Lung (tissue), 17 donors: ENCODE measurements at places on chromosomes 16 and 17. TPM values are rescaled to one million over a fixed set of nuclear protein-coding genes. Genes with fewer than 3 reads are reported as not detected.

DNA sequence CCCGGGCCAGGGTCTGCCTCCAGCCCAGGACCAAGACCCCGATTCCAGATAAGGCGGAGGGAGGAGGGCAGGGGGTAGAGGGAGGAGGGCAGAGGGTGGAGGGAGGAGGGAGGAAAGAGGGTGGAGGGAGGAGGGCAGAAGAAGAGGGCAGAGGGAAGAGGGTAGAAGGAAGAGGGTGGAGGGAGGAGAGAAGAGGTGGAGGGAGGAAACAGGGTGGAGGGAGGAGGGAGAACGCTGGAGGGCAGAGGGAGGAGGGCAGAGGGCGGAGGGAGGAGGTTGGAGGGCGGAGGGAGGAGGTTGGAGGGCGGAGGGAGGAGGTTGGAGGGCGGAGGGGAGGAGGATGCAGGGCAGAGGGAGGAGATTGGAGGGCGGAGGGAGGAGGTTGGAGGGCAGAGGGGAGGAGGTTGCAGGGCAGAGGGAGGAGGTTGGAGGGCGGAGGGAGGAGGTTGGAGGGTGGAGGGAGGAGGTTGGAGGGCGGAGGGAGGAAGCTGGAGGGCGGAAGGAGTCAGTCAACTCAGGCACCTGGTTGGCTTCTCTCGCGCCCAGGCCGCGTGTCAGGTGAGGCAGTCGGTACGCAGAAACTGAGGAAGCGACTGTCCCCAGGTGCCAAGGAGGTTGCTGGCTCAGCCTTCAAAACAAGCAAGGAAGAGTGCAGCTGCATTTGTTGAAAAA lies 65.2 kb downstream of the KLHDC4 start:
- H3K27ac ChIP-seq, result no peak overlapping the region
- no peaks in the 10 kb centered on the region for H3K36me3 ChIP-seq
- H3K4me3 ChIP-seq, result no peak overlapping the region

Gene ALDH3A1
- total RNA-seq, result 1.5 TPM

- no peak overlapping the region for H3K4me3 ChIP-seq
- H3K36me3 ChIP-seq, result no peaks in the 10 kb centered on the region
- H3K27me3 ChIP-seq, result no peaks in the 10 kb centered on the region
- H3K4me1 ChIP-seq, result no peaks in the 10 kb centered on the region
These were observed 40.1 kb downstream of the NT5M start for GRCh38 chr17:17343160-17343735.

GRCh38 chr17:60563743-60564142 lies 36.2 kb upstream of the PPM1D start:
- H3K27me3 ChIP-seq, result no peaks in the 10 kb centered on the region
- no peak overlapping the region for H3K27ac ChIP-seq
- H3K4me3 ChIP-seq, result no peak overlapping the region
- H3K4me1 ChIP-seq, result peaks cover 5% of the 10 kb centered on the region
- DNase-seq, result no peak

- no peak for DNase-seq
- H3K4me3 ChIP-seq, result no peak overlapping the region
- H3K36me3 ChIP-seq, result no peaks in the 10 kb centered on the region
- H3K4me1 ChIP-seq, result peaks cover 30% of the 10 kb centered on the region
- H3K27me3 ChIP-seq, result no peaks in the 10 kb centered on the region
These were observed 147.6 kb downstream of the SOCS1 start for GRCh38 chr16:11108466-11108805.
